Stomach (tissue), 19 donors: ENCODE measurements at places on chromosomes 16 and 17. TPM values are rescaled to one million over a fixed set of nuclear protein-coding genes. Genes with fewer than 3 reads are reported as not detected.

GRCh38 chr17:34728771-34729310, 149.5 kb downstream of the TMEM132E start:
- DNase-seq, result no peak

- no peak for DNase-seq
Measured at GRCh38 chr17:62999736-63000135, 33.7 kb downstream of the TANC2 start.

DNA sequence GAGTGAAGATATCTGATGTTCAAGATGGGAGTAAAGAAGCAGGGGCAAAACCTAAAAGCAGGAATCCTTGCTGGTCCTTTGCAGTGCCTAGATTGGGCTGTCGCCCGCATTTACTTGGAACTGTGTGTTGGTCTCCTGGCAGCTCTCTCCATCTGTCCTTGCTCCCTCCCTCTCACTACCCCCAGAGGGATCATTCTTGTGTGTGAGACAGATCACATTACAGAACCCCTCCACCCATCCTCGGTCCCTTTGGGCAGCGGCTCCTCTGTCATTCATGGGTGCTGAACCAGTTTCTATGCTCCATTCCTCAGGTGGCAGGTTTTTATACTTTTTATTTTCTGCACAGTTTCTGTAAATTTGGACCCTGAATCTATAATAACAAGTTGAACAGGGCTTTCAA, 99.4 kb upstream of the MYOCD start:
- DNase-seq, result no peak

DNA sequence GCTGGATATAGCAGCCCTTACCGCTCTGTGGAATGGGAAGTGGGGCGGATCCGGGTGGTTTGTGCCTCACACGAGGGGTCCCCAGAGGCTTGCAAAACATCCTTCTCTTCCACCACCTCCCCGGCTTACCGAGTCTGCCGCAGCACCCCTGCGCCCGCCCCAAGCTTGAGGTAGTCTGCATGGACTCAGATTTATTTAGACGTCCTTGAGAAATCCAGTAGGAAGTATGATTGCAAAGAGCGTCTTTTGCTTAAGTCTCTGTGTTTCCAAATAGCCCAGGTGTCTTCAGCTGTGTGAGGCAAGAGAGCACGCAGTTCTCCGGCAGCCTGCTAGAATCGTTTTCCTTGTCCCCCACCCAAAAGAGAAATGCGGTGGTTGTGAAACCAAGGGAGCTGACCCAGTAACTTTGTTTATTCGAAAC, 2.4 kb downstream of the KIAA0513 start:
- DNase-seq, result no peak

DNA sequence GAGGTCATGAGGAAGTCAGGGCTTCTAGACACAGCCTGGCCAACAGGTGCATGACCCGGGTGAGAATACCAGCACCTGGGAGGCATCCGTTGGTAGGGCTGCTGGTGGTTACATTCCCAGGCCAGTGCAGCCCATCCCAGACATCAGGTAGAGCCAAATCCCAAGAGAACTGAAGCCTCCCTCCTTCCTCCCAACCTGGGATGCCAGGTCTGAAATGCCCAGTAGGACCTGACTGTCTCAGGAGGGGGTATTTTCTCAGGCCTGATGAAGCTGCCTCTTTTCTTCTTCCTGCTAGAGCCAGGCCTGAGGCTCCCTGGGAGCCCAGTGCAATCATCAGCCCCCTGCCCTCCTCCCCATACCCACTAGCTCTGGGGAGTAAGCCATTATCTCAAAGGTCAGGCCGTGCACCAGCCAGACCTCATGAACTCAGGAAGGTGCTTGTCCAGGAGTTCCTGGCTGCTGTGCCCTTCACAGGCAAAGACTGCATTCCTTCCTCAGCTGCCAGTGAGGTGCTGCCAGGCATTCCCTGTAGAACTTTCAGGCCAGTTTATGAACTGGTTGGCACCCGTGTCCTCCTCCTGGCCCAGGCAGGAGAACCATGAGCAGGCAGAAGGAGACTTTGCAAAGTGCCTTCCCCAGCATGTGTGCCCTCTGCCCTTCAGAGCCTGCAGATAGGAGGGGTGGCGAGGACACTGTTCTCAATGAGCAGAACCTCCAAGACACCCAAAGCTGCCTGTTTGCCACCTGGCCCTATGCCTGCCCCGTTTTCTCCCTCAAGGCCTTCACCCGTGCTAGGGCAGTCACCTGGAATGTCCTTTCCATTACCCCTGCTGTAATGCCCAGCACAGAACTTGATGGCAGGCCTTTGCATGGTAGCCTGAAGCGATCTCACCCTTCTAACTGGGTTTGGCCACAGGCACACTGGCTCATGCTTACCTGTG, 7.6 kb downstream of the TBX2 start:
- DNase-seq, result no peak

DNA sequence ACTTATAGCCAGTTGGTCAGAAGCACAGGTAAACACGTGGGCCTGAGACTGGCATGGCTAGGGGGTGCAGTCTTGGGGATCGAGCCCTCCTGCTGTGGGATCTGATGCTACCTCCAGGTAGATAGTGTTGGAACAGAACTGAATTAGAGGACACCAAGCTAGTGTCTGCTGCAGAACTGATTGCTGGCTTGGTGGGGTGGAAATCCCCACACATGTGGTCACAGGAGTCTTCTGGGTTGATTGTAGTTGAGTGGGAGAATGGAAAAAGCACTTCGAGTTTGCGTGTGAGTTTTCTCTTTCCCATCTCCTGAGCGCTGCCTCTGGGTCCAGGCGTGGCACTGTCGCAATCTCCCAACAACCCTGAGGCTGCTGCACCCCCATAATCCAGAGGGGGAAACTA, 8.0 kb upstream of the SPATA32 start:
- no peak for DNase-seq

KRT15 gene
- 9.4 TPM for total RNA-seq

PPL gene
- 11.4 TPM for total RNA-seq

C1QTNF8 gene
- not detected for total RNA-seq

RGS11 gene
- 24.6 TPM for total RNA-seq

C16orf86 gene
- total RNA-seq, result 3.5 TPM

SEPTIN1 gene
- total RNA-seq, result 6.2 TPM

DYNC1LI2 gene
- total RNA-seq, result 244 TPM

SPNS3 gene
- not detected for total RNA-seq
